Pons (tissue), 1 donor: ENCODE measurements at places on chromosomes 4 and X.

GRCh38 chr4:107987916-107988762 lies 1.6 kb upstream of the HADH start:
- DNase-seq, result peak; percentile 49

DNA sequence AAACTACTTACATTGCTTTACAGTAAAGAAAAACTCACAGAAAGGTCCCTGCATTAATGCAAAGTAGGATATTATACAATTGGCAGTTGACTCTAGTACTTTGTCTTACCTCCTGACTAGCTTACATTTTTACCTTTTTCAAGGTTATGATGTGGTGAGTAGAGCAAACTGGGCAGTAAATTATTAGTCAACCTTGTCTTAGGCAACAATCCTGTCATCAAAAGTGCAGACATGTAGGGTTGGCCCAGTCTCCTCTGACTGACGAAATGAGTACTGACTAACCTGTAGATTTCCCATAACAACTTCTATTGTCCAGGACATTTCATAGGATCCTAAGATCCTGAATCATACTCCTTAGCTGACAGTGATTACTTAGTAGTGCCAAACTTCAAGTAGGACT lies 142.0 kb upstream of the NUDT6 start:
- DNase-seq, result no peak

DNA sequence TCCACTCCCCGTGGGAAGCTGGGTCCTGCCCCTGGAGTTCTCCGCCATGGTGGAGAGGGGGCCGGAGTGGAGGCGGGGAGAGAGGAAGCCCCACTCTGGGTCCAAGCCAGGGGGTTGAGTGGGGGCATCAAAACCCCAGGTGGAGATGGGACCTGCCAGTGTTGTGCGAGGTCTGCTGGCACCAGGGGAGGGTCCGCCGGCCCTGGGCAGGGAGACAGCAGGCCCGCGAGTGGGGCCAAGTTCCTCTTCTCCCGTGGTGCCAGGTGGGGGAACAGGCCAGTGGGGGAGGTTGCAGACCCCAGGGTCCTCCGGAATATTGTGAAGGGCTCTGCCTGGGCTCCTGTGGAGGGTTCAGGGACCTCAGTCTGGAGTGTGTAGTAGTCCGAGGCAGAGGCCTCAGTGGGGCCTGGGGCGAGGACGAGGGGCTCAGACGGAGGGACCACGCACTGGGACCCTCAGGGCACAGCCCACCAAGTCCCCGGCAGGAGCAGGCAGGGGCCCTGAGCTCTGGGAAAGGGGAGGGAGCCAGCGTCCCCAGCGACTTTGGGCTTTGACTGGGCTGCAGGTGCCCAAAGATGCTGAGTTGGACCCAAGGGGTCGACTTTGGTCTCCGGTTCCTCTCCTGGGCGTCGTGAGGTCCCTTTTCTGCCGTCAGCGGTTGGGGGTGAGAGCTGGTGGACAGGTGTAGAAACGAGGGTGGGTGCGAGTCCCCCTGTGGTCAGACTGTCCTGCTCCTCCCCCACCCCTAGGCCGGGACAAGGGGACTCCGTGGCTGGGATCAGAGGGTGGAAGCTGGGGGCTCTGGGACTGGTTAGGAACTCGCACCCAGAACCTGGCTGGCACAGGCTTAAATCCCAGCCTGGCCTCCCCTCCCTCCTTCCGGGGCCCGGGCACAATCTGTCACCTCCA lies 43.8 kb upstream of the NKX1-1 start:
- DNase-seq, result no peak

DNA sequence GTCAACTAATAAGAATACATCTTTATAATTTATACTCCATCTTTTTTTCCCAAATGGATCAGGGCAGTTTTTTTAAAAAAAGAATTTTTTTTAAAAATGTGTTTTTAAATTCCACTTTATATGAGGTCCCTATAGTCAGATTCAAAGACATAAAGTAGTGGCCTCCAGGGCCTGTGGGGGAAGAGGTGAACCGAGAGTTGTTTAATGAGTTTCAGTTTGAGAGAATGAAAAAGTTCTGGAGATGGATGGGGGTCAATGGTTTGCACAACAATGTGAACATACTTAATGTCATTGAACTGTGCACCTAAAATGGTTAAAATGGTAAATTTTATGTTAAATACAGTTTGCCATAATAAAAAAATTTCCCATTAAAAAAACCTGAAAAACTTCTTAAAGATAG lies 53.8 kb downstream of the ZNF827 start:
- no peak for DNase-seq
